ENCODE measurements at places on chromosomes 3 and 15. TPM values are rescaled to one million over a fixed set of nuclear protein-coding genes. Genes with fewer than 3 reads are reported as not detected.
A peak's percentile ranks its signal among the peaks of the same experiment; 100 is the strongest.

The TRH gene
- total RNA-seq = not detected

The MFSD1 gene
- total RNA-seq = 21.8 TPM

The TMEM212 gene
- not detected for total RNA-seq

The GPR62 gene
- total RNA-seq = not detected

The MRPL3 gene
- 127 TPM for total RNA-seq

The EDEM1 gene
- 200 TPM for total RNA-seq

- DNase-seq = no peak
Measured at GRCh38 chr3:32456429-32457130, 46.1 kb downstream of the CMTM6 start.

- DNase-seq = no peak
Measured at GRCh38 chr15:85333132-85333831, 47.1 kb upstream of the AKAP13 start.

DNA sequence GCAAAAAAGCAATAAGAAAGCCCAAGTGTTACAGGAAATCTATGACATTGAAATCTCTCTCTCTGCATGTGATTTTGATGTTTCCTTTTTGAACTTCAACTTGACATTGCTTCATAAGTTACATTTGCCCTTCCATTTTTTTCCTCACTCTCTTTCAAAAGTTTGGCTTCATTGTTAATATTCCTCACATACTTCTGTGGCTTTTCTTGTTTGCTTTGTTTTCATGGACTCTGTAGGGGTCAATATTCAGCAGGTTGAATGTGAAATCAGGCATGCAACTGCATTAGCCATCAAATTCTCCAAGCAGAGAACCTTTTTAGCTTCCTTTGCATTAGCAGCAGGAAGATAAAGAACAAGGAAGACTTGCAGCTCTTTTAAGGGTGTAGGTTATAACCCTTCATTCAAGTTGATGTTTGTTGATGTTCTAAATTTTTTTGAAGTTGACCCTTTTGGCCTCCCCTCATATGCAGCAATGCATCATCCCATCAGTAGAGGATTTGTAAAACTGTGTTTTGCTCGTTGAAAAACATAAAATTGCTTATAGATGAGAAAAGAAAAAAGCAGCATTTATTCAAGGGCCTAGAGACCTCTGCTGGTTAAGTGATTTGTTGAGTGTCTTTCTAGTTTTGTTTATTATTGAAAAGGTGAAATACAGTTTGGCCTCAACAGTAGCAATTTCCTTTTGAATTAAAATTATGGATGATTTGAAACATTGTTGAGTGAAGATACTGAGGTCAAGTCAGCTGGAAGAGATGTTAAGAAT is 211.4 kb downstream of the IL5RA start:
- DNase-seq = no peak

GRCh38 chr3:167808910-167809309 is 73.4 kb downstream of the SERPINI1 start:
- no peak for DNase-seq

DNA sequence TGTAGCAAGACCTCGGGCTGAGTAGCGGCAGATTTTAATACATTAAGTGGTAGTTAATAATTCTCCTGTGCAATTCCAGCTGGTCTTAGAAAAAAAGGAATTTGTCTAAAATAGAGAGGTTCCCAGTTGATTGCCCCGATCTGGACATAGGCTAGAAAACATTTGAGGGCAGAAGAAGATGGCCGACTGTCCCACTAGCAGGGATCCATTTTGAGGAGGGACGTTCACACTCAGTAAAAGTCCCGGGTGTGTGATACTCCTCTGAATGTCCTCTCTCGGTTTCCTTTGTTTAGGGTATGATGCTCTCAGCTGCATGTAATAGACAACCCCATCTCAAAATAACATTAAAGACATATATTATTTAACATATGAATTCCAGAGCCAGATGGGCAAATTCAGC is 77.9 kb upstream of the OXTR start:
- no peak for DNase-seq

GRCh38 chr15:90619468-90619867 is 89.7 kb downstream of the CRTC3 start:
- DNase-seq = no peak

DNA sequence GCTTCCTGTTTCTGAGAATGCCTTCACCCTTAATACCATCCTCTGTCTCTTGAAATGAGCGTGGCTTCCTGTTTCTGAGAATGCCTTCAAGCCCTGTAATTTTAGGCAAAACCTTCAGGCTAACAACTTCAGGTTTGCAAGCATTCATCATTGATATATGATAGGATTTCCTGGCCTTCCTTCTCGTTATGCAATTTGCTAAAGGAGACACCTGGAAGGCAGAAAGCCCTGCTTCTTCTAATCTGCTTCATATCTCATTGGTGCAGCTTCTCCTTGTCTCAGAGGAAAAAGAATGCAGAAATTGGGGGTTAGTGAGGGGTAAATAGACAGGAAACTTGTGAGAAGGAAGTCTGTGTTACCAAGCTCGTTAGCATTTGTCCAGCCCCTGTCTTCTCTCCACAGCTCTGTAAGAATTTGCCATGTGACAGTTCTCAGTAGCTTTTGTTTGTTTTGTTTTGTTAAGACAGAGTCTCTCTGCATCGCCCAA is 7.3 kb downstream of the ARL6IP5 start:
- DNase-seq = peak; percentile 32

DNA sequence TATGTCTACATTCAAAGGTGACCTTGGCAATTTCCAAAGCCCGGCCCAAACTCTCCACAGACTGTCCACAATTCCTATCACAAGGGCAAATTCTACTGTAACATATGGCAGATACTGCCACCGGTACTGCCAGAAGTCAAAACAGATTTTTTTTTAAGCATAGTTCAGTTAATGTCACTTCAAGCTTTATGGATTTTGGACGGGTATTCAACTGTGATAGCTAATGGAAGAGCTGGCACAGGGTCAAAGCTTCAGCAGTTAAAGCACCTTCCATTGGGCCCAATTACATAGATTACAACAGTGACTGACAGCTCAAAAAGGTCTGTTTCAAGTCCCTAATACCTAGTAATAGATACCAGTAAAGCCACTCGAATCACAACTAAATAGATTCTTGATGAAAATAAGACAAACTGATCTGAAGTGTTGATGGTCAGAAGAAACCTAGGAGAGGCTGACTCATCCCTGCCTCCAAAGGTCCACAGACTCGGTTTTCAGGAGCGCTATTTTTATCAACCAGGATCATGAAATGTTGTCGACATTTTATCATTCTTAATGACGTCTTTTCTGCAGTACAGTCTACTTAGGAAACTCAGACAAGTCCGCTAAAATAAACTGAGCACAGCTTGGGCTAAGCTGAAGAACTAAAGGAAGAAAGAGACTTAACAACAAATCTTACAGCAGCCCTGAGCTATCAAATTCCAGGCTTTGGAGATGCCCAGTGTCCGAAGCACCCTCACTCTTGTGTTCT is 38.7 kb downstream of the ANXA2 start:
- DNase-seq = no peak

DNA sequence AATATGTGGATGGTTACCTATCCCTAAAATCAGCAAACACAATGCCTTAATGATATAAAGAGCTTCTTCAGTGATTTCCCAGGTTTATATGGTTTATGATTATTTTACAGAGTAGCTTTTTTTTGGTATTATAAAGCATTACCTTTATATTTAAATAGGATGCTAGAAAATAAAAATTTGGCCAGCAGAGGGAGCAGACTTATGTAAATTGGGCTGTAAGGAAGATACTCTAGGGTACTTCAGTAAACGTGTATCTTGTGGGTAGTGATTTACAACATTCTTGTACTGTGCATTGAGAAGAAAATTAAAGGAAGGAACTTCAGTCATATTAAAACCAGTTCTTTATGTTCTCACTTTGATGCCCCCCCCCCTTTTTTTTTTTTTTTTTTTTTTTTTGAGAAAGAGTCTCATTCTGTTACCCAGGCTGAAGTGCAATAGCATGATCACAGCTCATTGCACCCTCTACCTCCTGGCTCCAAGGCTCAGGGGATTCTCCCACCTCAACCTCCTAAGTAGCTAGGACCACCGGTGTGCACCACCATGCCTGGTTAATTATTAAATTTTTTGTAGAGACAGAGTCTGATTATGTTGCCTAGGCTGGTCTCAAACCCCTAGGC is 167.9 kb downstream of the BBX start:
- no peak for DNase-seq

- DNase-seq = no peak
Measured at GRCh38 chr15:62506217-62506805, 341.2 kb upstream of the C2CD4B start.

DNA sequence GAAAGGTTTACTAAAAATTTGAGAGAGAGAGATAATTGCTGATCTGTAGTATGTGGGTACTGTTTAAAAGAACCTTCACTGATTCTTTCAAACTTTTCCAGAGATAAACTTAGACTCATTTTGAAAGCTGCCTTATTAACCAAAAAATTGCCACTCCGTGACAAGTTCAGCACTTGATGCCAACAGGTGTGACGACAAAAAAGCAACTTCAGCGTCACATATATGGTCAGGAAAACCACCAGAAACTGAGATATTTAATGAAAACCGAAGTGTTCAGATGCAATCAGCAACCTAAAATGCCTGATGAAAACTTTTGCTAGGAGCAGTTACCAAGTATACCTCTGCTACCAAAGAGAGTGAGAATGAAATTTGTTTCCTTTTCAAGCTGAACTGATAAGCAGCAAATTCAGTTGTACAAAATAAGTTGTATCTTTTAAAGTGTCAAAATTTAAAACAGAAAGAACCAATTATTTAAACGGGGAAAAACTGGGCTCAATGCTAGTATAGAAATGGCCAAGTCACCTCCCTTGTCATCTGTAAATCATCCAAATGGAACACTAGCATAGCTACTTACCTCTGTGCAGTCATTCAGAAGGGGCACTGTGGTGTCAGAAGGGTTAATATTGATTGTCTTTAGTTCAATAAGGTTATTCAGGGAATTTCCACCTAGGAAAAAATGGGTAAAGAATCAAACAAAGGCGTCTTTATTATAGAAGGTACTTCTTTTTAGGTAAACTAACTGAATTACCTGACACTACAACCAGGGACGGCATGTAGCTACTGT is 91.5 kb upstream of the OCA2 start:
- no peak for DNase-seq

- no peak for DNase-seq
Measured at GRCh38 chr3:113546414-113546893, 14.1 kb downstream of the SIDT1 start.
